ENCODE measurements at places on chromosomes 1 and 21. TPM values are rescaled to one million over a fixed set of nuclear protein-coding genes. Genes with fewer than 3 reads are reported as not detected.

GRCh38 chr1:244160455-244161235 lies 109.6 kb downstream of the ZBTB18 start:
- no peak for DNase-seq

DNA sequence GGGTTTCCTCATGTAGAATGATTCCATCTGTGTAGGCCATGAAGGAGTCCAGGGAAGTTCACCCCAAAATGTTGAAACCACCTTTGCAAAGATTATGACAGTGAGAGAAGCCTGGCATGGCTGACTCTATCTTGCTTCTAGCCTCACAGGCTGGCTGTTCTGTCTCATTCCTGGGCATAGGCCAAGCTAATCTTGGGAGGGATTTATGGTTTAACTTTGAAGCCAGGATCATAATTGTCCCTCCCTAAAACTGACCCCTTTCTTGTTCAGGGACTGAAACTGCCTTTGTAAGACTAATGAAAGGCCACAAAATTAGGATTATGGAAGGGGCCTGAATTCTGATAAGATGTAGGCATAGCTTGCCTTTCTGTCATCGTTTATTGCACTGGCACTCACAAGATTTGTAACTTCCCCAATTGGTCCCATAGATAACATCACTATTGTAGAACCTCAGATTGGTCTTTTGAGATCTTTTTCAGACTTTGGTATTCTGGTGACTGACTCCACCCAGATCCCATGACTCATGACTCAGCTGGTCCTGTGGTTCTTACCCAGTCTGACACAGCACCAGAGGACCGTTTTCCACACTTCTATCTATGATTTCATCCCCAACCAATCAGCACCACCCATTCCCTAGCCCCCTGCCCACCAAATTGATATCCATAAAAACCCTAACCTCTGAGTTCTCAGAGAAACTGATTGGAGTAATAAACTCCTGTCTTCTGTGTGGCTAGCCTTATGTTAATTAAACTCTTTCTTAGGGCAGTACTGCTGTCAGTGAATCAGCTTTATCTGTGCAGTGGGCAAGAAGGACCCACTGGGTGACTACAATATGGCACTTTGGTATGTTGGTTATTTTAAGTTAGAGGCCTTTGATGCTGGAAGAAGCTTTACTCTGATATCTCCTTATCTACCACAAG lies 13.6 kb upstream of the LAMTOR5 start:
- DNase-seq = no peak

- no peak for DNase-seq
Observed at GRCh38 chr1:71921935-71922559, 360.3 kb downstream of the NEGR1 start.

The NBPF10 gene
- total RNA-seq = 4.2 TPM

GRCh38 chr1:216113181-216113580 lies 310.1 kb downstream of the USH2A start:
- no peak for DNase-seq
